ENCODE measurements at places on chromosomes 12 and 14.

GRCh38 chr12:32739279-32739678 is 16.4 kb downstream of the YARS2 start:
- DNase-seq: no peak

- DNase-seq: no peak
Measured at GRCh38 chr14:100900837-100901390, 2.6 kb downstream of the RTL1 start.

DNA sequence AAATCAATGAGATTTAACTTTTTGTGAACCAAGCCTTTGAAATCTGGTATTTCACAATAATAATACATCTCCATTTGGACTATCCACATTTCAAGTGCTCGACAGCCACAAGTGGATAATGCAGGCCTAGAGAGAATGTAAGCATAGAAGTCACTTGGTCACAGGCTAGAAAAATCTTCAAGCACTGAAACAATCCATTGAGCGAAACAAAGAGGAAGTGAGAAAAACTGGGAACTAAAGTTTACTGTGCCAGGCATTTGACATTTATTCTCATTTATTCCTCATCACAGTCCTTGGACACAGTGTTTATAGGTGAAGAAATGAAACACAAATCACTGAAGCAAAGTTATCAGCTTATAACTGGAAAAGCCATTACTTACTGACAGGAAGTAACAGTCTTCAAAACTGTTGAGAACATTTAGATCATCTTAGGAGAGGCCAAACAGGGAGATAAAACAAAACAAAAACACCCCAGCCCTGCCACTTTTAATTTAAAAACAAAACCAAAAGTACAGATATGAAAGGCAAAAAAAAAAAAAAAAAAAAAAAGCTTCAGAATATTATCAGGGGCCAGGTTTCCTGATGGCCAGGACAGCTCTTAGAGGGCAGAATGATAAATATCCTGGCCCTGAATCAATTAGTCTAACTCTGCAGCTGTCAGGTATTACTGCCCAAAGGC is 29.2 kb downstream of the GNS start:
- no peak for DNase-seq

DNA sequence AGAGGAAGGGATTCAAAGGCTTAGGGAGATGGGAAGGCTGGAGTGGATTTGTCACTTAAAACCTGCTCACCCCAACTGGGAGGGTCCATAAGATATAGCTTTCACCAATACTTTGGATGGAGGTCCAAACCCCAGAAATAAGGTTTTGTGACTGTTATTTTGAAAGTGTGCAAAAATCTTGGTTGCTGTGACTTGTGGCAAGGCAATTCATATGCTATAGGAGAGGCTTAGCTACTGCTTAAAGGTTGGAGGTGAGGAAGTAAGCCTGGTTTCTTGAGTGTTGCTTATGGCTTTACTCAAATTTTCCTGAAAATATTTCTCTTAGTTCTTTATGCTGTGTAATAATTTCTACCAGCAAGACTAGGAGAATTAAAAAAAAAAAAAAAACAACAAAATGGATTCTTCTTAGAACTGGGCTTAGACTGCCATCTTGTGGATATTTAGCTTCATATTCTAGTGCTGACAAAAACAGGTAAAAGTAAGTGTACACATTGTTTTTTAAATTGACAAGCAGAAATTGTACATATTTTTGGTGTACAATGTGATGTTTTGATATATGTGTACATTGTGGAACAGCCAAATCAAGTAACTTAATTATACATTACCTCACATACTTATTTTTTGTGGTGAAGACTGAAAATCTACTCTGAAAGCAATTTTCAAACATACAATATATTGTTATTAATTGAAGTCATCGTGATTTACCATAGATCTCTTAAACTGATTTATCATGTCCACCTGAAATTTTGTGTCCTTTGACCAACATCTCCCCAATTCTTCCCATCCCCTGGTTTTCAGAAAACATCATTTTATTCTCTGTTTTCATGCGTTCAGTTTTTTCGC is 23.0 kb downstream of the PDE6H start:
- DNase-seq: no peak

- no peak for DNase-seq
Measured at GRCh38 chr14:76305268-76305826, 70.6 kb upstream of the ESRRB start.

- DNase-seq: no peak
Measured at GRCh38 chr12:27616356-27617142, 79.7 kb upstream of the REP15 start.

- no peak for DNase-seq
Measured at GRCh38 chr12:84603484-84604248, 308.9 kb downstream of the SLC6A15 start.

DNA sequence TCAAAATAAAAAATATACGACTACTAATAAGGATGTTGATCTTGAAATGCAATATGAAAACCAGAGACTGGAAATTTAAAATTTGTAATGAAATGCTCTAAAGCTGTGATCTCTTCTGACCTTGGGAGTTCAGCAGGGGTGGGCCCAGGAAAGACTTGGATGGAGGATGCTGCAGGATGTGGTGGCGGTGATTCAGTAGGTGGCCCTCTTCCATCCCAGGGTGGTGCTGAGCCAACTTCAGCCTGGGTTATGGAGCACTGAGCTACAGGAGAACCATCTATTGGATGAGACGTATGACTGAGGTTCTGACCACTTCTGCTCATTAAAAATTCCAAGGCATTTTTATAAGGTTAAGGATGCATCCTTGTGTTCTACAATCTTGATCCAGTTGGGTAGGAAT is 6.9 kb upstream of the PDE3A start:
- no peak for DNase-seq

GRCh38 chr14:63510538-63510937 is 32.6 kb downstream of the PPP2R5E start:
- DNase-seq: no peak

GRCh38 chr12:106179086-106179485 is 40.3 kb upstream of the NUAK1 start:
- DNase-seq: no peak

- no peak for DNase-seq
Measured at GRCh38 chr12:124592050-124592449, 24.6 kb upstream of the NCOR2 start.

- no peak for DNase-seq
Measured at GRCh38 chr14:70788898-70789297, 20.4 kb downstream of the MAP3K9 start.

DNA sequence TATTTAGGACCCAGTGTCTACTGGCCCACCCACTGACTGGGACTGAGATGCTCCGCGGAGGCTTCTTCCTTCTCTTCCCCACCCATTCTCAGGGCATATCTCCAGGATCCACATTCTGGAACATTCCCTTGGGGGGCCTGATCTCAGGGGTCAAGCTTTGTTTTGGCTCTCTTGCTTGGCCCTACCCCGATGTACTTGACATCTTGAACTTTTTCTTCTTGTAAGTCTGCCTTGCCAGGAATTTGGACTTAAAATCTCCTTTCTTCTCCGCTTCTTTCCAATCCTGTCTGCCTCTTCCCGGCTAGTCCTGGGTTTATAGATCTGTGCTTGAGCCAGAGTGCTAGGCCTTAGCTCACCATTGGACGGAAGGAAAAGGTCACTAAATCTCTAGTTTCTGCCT is 22.1 kb downstream of the DACT1 start:
- DNase-seq: no peak

GRCh38 chr12:131637986-131638385 is 72.9 kb upstream of the SFSWAP start:
- DNase-seq: no peak

DNA sequence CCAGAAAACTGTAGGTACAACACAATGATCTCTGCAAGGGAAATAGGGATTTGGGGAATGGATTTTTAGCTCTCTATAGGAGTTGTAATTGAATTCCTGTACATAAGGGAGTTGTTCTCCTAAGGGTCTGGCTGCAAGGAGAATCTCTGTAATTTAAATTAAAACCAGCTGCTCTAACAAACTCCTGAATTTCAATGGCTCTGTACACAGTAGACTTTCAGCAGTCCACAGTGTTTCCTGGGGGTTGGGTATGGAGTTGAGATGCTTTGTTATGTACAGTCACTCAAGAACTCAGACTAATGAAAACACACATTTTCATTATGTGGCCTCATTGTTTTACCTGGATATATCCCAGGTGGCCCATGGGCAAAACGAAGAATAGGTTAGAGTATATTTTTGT is 93.2 kb downstream of the NAV3 start:
- DNase-seq: no peak

DNA sequence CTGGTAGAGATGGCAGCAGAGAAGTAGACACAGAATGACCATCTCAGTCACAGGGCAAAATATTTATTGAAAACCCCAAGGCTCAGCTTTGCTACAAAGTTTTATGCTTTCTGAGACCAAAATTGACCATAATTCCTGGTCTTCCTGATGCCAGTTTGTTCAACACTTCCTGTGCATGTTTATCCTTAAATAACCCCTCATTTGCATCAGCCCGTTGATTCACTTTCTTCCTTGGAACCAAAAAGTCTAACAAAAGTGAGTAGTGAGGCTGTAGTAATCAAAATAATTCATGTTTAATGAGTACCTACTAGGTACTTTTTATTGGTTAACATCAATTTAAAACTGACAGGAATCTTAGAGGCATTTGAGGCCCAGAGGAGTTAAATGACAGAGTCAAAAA is 51.7 kb downstream of the TRHDE start:
- DNase-seq: no peak

GRCh38 chr14:34219661-34220377 is 242.2 kb downstream of the SPTSSA start:
- DNase-seq: no peak

GRCh38 chr12:52645982-52646381 is 6.0 kb downstream of the KRT2 start:
- DNase-seq: no peak

DNA sequence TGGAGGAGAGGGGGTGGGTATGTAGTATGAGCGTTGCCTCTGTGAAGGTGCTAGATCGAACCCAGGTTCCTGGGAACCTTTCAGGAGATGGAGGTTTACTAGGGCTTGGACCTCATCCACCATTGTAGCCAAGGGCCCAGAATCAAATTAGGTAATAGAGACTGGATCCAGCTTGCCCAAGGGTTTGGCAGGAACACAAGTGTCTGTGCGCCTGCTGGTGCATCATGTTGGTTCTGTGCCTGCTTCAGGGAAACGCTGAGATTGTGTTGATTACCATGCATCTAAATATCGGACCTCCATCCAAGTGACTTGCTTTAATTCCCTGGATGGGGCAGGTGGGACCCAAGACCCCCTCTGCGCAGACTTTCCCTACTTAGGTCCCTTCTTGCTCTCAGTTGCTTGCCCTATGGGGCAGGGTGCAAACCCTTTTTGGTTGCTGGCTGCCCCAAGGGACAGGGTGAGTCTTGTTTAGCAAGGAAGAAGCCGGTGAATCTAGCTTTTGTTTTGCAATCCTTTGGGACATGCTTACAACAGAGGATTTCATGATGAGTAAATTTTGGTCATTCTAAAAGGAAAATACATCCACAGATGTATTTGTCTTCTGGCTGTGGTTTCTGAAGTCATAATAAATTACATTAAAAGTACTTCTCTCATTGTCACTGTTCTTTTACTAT is 189.8 kb upstream of the PRICKLE1 start:
- no peak for DNase-seq

DNA sequence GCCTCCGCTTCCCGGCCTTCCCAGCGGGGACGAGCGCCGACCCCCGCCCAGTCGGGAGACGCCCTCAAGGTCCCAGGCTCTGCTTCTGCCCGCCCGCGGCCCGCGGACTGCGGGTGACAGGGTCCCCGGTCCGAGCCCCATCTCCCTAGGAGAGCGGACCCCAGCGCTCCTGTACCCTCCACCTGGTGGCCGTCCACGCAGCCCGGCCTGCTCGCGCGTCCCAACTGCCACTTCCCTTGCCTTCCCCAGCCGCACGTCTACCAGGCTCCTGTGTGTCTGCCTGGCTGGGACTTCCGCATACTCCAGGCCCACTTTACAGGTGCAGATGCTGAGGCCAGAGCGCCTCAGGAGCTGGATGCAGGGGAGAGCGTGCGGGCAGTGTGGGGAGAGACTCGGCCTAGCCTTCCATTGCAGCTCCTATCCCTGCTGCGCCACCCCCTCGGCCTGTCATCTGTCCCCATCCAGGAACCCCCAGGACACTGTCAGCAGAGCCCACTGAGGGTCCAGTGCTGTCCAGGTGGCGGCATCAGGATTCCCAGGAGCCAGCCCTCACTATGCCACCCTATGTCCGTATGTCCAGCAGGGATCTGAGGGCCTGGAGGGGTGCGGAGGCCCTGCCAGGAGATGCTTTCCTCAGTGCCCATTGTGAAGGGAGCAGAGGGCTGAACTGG is 8.0 kb upstream of the ANKRD9 start:
- DNase-seq: no peak

DNA sequence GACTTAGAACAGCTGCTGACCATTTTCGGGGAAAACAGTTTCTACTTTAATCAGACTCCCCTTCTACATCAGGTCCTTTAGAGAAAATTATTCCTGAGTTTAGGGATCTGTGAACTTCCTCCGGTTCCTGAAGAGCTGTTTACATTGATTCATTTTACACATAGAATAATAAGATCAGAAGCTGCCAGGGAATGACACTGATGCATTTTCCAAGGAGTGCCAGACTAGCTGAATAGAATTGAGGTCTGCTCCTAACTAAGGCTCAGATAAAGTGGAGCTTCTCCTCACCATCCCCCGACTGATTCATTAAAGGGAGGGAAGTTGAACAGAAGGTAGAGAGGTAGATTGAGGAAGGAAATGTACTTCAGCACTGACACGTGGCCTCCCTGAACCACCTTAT is 41.9 kb upstream of the PSMA6 start:
- no peak for DNase-seq

DNA sequence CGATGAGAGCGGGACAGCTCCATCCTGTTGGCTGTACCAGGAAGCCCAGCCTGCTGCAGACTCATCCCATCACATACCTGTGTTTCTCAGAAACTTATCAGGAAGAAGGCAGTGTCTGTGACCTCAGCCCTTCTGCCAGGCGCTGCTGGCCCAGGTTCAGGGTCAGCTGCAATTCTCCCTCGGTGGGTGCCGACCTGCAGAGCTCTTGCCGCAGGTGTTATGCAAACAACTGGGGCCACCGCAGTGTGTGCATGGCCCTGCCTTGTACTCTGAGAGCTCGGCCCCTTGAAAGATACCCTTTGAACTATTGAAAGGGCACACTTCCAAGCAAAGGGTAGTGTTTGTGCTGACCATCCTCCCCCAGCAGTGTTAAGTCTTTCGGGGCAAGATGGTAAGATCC is 322.2 kb upstream of the DIO3 start:
- no peak for DNase-seq

- DNase-seq: no peak
Measured at GRCh38 chr14:56630707-56631106, 51.1 kb downstream of the TMEM260 start.

- no peak for DNase-seq
Measured at GRCh38 chr12:64085996-64086395, 136.1 kb downstream of the KICS2 start.

Measured in stimulated activated CD4-positive, alpha-beta T cell treated with anti-CD3 and anti-CD28 coated beads, TNF-alpha, amount 100 ng/mL, for 48 hours (primary cell).